ENCODE measurements at places on chromosomes 2 and 18.
A peak's percentile ranks its signal among the peaks of the same experiment; 100 is the strongest.

DNA sequence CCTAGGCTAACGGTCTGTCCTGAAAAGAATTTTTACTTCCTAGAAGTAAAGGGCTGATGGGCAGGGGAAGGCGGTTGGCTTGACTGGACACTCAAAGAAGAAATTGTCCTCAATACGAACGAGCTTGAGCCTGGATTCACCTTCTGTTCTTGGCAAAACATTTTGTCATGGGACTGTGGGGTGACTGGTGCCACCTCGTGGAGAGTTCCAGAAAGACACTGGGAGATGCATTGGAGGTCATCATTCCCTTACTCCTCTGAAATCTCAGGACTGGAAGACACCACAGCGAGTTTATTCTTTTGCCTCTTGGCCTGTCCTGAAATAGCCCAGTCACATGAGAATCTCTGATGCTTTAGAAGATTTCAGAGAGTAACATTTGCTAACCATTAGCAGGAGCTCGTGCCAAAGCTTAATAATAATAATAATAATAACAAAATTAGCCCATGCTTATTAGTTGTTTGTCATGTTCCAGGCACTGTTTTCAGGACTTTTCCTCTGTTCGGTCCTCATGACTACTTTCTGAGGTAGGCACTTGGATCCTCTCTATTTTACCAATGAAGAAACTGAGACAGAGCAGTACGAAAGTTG lies 44.5 kb downstream of the TMEM182 start:
- peak; percentile 51 for DNase-seq

- DNase-seq, result no peak
These were observed 44.6 kb upstream of the ACTR3 start for GRCh38 chr2:113845261-113845660.

GRCh38 chr2:186099826-186100225 lies 361.2 kb downstream of the FSIP2 start:
- DNase-seq, result no peak

DNA sequence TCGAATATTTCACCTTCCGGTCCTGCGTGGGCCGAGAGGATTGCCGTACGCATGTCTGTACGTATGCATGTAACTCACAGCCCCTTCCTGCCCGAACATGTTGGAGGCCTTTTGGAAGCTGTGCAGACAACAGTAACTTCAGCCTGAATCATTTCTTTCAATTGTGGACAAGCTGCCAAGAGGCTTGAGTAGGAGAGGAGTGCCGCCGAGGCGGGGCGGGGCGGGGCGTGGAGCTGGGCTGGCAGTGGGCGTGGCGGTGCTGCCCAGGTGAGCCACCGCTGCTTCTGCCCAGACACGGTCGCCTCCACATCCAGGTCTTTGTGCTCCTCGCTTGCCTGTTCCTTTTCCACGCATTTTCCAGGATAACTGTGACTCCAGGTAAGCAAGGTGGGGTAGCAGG lies at the start of gene SERPINB5:
Gene SERPINB5 (plus strand): TSS at position 291 of the 400 bp plus-strand sequence. CDS start 7,471 bp downstream, outside the sequence.
- DNase-seq, result no peak

GRCh38 chr2:46806526-46806925 lies 109.1 kb downstream of the MCFD2 start:
- no peak for DNase-seq

DNA sequence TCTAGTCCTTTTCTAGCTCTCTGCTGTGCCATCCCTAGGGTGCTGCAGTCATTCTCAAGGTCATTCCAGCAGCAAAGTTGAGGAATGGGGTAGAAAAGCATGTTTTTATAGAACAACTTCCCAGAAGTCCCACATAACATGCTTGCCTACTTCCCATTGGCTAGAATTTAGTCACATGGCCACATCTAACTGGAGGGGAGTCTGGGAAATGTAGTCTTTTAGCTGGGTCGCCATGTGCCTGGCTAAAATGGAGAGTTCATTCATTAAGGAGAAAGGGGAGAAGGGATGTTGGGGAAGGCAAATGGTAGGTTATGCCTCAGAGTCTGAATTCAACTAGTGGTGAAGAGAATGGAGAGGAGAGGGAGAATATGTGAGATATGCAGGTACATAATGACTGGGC lies 85.7 kb downstream of the SLC4A3 start:
- DNase-seq, result no peak

GRCh38 chr2:8484502-8485283 lies 197.2 kb upstream of the ID2 start:
- DNase-seq, result no peak

DNA sequence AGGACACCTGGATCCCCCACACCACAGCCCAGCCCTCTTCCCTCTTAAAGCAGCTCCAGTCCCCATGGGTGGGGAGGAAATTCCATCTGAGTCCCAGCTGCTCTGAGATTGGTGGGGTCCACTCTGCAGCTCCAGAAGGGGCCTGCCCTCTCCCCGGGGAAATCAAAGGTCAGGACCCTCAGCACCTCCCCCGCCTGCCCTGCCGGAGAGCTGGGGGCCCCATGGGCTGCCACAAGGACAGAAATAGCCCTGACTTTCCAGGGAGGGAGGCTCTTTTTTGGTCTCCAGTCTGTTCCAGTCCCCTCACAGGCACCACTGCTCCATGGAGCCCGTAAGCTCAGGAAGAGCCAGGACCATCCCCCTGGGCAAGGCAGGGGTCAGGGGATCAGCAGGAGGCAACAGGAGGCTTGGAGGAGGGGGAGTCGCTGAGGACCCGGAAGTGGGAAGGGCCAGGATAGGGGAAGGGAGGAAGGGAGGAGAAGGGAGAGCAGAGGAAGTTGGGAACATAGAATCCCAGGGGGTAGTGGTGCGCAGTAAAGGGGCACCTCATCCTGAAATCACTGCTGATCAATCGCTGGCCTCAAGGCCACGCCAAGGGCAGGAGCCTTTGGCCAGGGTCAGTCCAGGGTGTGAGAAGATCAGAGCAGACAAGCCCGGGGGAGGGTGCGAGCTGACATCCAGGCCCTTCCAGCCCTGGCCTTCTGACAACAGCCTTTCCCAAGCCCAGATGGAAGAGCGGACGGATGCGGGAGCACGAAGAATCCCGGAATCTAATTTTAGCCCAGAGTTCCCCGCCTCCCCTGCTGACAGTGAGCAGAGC lies 7.6 kb downstream of the ADRA2B start:
- DNase-seq, result no peak

DNA sequence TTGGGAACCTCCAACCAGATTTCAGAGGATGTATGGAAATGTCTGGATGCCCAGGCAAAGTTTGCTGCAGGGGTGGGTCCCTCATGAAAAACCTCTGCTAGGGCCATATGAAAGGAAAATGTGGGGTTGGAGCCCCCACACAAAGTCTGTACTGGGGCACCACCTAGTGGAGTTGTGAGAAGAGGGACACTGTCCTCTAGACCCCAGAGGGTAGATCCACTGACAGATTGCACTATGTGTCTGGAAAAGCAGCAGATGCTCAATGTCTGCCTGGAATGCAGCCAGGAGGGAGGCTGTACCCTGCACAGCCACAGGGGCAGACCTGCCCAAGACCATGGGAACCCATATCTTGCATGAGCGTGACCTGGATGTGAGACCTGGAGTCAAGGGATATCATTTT lies 573.7 kb upstream of the NXPH2 start:
- DNase-seq, result no peak

DNA sequence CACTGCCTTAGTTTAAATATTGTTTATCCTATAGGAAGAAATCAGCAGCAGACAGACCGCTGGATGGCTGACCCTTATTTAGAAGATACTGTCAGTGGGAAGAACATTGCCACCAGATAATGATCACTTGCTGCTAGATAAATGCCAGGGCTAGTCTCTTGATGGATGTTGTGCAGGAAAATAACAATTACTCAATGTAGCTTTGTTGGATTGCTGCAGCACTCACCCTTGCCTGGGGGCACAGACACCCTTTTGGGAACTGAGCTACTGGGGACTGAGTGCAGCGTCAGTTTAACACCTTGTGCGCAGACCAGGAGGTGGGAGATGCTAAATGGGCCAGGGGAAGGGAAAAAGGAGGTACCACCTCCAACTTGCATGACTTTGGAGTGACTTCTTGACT lies 64.2 kb upstream of the CAPN13 start:
- DNase-seq, result no peak

GRCh38 chr2:67548317-67549201 lies 151.4 kb downstream of the ETAA1 start:
- DNase-seq, result no peak

DNA sequence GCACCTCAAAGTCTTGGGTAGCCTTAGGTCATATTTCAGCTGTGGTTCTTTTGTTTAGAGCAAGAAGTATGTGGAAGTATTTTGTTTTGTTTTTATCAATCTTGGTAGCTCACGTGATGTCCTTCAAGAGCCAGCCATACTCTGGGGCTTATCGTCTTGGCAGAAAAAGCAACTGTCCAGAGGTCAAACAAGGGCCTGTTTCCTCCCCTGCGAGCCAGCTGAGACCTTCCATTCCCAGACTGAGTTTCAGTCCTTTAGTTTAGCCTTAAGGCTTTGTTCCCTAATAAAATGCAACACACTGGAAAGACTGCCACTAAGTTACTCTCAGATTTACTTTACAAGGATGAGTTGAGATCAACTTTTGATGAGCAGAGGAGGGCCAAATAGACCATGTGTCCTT lies 63.5 kb downstream of the TXNL1 start:
- no peak for DNase-seq

DNA sequence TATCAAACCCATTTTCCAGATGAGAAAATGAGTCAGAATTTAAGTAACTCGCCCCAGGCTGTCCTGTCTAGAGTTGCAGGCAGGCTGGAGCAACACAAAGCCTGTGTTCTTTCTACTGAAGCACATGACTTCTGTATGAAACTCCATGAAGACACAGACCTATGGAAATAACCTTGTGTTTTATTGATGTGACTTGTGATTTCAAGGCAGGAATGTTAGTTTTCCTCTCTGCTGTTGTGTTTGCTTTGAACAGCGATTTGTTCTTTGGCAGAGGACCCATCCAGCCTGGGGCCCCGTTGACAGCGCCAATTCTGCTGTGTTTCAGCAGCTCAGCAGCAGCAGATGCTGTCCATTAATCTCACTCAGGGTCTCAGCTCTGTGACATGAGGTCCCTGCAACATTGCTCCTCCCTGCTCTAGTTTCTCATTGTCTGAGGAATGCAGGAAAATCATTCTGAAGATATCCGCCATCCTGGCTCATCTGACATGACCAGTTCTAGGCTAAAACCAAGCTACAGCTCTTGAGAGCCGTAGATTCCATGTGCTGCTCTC lies 344.3 kb upstream of the RAB12 start:
- no peak for DNase-seq

DNA sequence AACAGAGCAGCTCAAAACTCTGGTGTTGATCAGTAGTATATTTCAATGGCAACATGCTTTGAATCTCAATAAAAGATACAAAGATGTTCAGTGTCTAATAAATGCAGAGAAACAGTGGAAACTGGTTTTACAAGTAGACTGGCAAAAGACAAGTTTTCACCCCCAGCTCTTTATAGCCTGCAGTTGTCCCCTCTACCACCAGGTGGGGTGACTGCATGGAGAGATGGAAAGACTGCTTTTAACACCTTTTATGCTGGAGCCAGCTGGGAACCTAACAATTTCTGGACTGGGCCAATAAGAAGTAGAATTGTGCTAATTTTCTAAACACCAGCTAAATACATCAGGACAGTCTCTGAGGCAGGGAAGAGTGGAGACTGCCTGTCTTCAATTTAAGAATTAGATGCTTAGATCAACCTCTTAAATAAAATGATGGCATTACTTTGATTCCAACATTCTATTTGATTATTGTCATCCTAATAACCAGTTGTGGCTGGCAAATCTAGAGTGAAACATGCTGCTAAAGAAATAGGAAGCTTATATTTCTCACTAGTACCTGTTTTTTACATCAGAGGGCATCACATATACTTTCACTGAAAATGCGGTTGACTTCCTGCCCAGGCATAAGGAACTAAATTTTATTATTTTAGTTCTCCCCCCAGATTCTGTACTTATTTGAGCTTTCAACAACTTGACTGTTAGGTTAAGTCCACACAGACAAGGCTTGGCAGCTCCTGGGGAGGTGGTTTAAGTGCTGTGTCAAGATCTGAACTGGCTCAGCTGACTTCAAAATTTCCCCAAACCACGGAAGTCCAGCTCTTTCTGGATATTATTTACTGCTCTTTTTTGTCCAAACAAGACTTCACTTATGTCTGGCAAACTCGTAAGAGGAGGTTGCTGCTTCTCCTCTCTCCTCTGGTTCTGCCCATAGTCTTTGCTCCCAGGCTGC lies 140.5 kb downstream of the TPGS2 start:
- DNase-seq, result no peak
